Karpas-422 (cell line): ENCODE measurements at places on chromosomes 12 and 14.

DNA sequence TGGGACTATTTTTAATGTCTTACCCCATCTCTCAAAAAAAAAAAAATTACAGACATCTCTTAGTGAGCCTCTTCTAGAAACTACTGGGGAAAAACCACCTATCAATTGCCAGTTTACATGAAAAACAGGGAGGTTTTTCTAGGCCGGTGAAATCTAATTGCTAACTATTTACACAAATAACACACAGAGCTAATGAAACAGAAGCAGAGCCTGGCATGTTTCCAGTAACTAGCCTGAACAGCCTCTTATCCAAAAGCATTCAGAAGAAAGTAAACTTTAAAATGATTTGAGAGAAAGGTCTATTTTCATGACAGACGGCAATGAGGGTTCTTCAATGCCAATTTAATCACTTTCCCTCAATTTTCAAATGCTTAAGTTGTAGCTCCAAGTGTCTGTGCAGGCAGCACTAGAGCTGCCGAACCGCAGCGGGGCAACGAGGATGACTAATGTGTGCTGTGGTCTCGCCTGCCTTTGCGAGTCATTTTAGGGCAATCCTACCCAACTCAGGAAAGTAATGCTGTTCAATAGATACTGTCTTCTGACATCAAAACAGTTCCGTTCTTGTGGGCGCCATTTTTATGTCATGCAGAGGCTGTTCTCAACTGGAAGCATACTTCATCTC lies 84.6 kb downstream of the SETD3 start:
- peaks cover 26% of the 10 kb centered on the region for H3K4me1 ChIP-seq
- peaks cover 26% of the 10 kb centered on the region for H3K36me3 ChIP-seq
- DNase-seq = no peak
- no peak overlapping the region for H3K4me3 ChIP-seq
- no peak overlapping the region for H3K27ac ChIP-seq

- DNase-seq = no peak
- H3K4me3 ChIP-seq = no peak overlapping the region
- H3K27me3 ChIP-seq = no peaks in the 10 kb centered on the region
- H3K27ac ChIP-seq = no peak overlapping the region
- no peaks in the 10 kb centered on the region for H3K4me1 ChIP-seq
These were observed 29.3 kb upstream of the PDE3A start for GRCh38 chr12:20339060-20339459.

- no peaks in the 10 kb centered on the region for H3K27me3 ChIP-seq
- H3K4me1 ChIP-seq = no peaks in the 10 kb centered on the region
- no peak for DNase-seq
- no peak overlapping the region for H3K27ac ChIP-seq
- no peak overlapping the region for H3K4me3 ChIP-seq
These were observed 100.5 kb downstream of the MED13L start for GRCh38 chr12:116177017-116177416.

DNA sequence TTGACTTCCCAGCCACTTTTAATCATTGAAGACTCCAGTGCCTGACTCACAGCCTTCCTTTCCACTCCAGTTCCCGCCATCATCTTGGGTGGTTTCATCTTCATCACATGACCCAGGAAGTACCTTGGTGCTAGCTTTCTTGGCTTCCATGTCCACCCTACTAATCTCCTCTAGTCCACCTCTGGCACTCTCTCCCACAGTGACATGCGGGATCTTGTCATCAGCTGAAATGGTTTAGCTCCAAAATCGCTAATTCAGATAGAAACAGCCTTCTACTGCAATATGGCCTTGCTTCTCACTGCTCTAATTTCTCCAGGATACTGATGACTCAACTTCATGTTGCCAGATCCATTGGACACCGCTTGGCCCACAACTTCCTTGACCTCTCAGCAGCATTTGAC lies 24.5 kb downstream of the WDR20 start:
- H3K4me1 ChIP-seq = peaks cover 4% of the 10 kb centered on the region
- no peaks in the 10 kb centered on the region for H3K36me3 ChIP-seq
- H3K4me3 ChIP-seq = no peak overlapping the region
- no peak for DNase-seq

DNA sequence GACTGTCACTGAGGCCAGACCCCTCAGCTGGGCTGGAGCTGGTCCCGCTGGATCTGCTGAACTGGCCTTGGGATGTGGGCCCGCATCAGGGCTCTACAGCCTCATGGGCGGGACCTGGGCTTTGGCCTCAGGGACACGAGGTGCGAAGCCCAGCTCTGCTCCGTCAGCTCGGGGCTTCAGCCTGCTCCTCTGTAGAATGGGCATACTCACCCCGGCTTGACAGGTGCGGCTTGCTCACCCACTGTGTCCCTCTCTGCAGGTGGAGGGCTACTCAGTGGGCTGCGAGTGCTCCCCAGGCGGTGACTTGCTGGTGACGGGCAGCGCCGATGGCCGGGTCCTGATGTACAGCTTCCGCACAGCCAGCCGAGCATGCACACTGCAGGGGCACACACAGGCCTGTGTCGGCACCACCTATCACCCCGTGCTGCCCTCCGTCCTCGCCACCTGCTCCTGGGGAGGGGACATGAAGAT lies 57.6 kb downstream of the BEGAIN start:
- no peak overlapping the region for H3K4me3 ChIP-seq
- H3K27me3 ChIP-seq = no peaks in the 10 kb centered on the region
- DNase-seq = no peak

DNA sequence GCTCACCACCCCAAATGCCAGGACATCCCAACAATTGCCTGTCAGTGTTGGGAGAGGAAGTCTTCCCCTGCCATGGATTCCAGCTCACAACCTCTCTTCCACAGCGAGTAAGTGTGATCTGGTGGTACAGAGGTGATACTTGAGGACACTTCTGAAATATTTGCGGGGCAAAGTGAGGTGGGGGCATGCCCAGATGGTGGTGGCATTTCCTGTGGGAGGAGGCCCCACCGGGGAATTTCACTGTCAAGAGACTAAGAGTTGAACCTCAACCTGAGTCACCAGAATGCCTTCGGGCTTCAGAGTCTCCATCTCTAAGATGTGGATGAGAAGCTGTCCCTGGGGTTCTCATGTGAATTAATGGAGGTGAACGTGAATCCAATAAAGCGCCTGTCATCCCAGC lies 122.3 kb upstream of the RFLNA start:
- no peaks in the 10 kb centered on the region for H3K27me3 ChIP-seq
- H3K4me1 ChIP-seq = no peaks in the 10 kb centered on the region
- H3K4me3 ChIP-seq = no peak overlapping the region
- H3K27ac ChIP-seq = no peak overlapping the region
- DNase-seq = no peak

- H3K27ac ChIP-seq = peak overlapping the region; percentile 53
- no peaks in the 10 kb centered on the region for H3K27me3 ChIP-seq
- peak; percentile 94 for DNase-seq
These were observed 129.9 kb upstream of the GRIN2B start for GRCh38 chr12:14111230-14111865.

DNA sequence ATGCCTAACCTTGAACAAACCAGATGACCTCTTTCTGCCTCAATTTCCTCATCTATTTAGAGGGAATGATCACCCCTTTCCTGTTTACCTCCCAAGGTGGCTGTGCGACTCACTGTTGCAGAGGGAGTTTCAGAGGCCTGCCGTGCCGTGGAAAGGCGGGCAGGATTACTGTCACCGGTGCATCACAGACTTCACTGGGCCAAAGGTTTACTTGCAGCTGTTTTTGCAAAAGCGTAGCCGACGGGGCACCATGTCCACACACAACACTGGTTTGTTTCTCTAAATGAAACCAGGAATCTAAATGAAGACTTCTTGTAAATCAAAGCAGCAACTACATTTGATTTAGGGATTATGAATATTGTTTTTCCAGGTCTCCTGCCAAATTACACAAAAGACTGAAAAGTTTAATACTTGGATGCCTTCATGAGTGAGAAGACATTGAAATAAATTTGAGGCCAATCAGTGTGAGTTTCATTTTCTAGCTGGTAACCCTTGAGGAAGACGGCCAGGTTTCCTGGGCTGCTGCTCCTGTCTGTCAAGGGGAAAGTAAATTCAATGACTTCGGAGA lies 696.1 kb upstream of the TMEM132C start:
- no peak overlapping the region for H3K27ac ChIP-seq
- H3K4me3 ChIP-seq = no peak overlapping the region
- H3K27me3 ChIP-seq = no peaks in the 10 kb centered on the region
- H3K36me3 ChIP-seq = no peaks in the 10 kb centered on the region
- DNase-seq = no peak
- H3K4me1 ChIP-seq = no peaks in the 10 kb centered on the region

GRCh38 chr14:29654901-29655550 lies 272.6 kb downstream of the PRKD1 start:
- no peak overlapping the region for H3K27ac ChIP-seq
- H3K4me3 ChIP-seq = no peak overlapping the region
- H3K4me1 ChIP-seq = no peaks in the 10 kb centered on the region
- DNase-seq = no peak
- no peaks in the 10 kb centered on the region for H3K36me3 ChIP-seq
- no peaks in the 10 kb centered on the region for H3K27me3 ChIP-seq

DNA sequence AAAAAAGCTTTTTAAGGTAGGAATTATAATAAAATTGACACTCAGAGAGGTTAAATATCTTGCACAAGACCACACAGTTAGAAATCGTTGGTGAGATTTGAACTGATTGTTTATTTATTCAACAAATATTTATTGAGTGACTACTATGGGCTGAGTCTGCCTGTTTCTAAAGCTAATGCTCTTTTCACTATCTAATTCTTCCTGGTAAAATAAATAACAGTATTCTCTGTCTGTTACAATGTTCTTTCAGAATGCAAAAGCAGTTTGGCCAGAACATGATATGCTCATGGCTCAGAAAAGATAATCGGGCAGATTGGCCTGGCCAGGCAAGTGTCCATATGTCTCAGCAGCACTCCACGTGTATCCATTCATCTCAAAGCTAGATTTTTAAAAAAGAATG lies 82.0 kb downstream of the BTG1 start:
- peaks cover 9% of the 10 kb centered on the region for H3K4me1 ChIP-seq
- H3K27me3 ChIP-seq = no peaks in the 10 kb centered on the region
- no peak for DNase-seq
- no peak overlapping the region for H3K4me3 ChIP-seq
- H3K27ac ChIP-seq = no peak overlapping the region
- H3K36me3 ChIP-seq = no peaks in the 10 kb centered on the region

DNA sequence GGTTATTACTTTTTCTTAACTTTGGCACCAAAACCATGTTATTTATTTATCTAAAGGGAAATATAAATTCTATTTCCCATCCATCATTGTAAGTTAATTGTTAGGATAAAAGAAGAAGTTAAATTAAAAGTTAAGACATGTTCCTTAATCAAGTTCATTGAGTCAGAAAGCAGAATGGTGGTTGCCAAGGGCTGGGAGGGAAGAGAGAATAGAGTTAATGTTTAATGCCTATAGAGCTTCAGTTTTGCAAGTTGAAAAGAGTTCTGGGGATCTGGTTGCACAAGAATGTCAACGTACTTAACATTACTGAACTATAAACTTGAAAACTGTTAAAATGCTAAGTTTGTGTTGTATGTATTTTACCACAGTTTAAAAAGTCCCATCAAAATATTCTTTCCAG lies 63.2 kb upstream of the NR2C1 start:
- no peaks in the 10 kb centered on the region for H3K27me3 ChIP-seq
- H3K4me3 ChIP-seq = no peak overlapping the region
- H3K27ac ChIP-seq = no peak overlapping the region

DNA sequence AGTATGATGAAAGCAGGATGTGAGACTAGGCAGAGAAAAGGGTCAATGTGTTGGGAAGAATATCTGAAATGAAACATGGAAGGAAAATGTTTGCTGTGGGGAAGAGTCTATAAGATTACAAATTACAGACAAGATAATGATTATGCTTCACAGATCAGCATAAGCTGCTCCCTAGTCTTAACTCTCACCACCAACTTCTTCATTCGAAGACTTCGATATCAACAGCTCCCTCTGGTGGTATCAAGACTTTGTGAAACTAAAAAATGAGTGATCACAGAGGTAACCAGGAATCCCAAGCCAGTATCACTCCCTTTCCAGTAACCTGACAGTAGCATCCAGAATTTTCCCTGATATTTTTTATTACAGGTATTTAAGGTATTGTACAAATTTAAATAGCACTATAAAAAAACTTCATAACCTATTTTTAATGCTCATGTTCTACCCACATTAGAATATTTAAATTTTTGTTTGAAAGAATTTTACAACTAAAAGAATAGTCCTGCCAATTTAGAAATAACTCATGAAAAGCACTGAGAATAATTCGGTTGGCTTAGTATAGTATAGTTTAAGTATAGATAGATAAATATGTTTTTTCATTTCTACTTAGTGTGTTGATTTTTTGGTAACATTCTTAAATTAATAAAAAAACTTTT lies 84.4 kb downstream of the C2CD5 start:
- DNase-seq = peak; percentile 85
- H3K4me1 ChIP-seq = peaks cover 15% of the 10 kb centered on the region
- H3K4me3 ChIP-seq = no peak overlapping the region
- peaks cover 5% of the 10 kb centered on the region; the same call in 1 of the 2 replicates for H3K36me3 ChIP-seq

DNA sequence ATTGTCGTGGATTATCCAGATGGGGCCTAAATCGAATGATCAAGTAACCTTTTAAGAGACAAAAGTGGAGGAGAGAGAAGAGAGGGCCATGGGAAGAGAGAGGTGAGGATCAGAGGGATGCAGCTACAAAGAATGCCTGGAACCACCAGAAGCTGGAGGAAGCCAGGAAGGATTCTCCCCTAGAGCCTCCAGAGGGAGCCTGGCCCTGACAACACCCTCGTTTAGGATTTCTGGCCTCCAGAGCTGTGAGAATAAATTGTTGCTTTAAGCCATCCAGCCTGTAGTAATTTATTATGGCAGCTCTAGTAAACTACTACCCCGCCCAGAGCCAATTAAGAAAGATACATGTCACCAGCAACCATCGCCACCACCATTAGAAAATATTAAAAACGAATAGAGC lies 46.2 kb upstream of the GSC start:
- H3K36me3 ChIP-seq = no peaks in the 10 kb centered on the region
- no peaks in the 10 kb centered on the region for H3K4me1 ChIP-seq
- H3K27me3 ChIP-seq = no peaks in the 10 kb centered on the region

DNA sequence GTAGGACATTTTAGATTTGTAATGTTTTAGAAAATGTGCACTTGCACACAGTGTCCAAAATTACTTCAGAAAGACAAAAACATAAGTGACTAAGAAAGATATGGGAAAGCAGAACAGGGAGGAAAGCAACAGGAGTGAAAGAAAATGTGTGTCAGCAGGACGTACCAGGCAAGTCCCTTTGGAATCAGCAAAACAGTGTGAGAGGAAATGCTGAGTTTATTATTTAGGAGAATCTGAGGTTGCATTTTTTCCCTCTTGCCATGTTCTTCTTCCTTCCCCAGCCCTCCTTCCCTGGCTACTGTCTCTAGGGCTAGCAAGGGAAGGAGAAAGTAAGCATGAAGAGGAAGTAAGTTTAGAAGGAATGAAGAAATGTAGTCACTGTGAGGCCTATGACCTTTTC lies 67.7 kb upstream of the CD163 start:
- H3K27me3 ChIP-seq = no peaks in the 10 kb centered on the region
- DNase-seq = no peak
- H3K4me1 ChIP-seq = no peaks in the 10 kb centered on the region
- H3K4me3 ChIP-seq = no peak overlapping the region

GRCh38 chr12:109760930-109761921 lies 47.6 kb downstream of the FAM222A start:
- no peaks in the 10 kb centered on the region for H3K4me1 ChIP-seq
- H3K27me3 ChIP-seq = no peaks in the 10 kb centered on the region
- no peak overlapping the region for H3K4me3 ChIP-seq
- no peak for DNase-seq
- no peaks in the 10 kb centered on the region for H3K36me3 ChIP-seq

GRCh38 chr12:41108032-41108431 lies 80.1 kb upstream of the PDZRN4 start:
- H3K36me3 ChIP-seq = no peaks in the 10 kb centered on the region
- DNase-seq = no peak
- no peak overlapping the region for H3K4me3 ChIP-seq

GRCh38 chr12:66160704-66161103 lies 9.1 kb downstream of the TMBIM4 start:
- H3K27ac ChIP-seq = no peak overlapping the region
- peaks cover 13% of the 10 kb centered on the region for H3K36me3 ChIP-seq
